Upper lobe of right lung (tissue), 1 donor: ENCODE measurements at places on chromosomes 4 and X.
A peak's percentile ranks its signal among the peaks of the same experiment; 100 is the strongest.

DNA sequence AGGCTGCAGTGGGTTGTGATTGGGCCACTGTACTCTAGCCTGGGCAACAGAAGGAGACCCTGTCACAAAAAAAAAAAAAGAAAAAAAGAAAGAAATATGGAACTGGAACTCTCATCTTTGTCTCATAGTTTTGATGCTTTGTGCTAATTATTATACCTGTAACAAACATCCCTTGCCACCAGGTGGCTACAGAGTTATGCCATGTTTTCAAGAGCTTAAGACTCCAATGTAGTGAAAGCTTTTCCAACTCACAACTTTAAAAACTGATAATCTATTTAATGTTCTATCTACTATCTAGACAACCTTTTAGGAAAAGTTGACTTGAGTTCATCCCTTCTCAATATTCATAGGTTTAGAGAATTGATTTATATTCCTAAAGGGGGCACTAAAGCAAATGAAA lies 42.4 kb downstream of the HTR2C start:
- no peak for DNase-seq

DNA sequence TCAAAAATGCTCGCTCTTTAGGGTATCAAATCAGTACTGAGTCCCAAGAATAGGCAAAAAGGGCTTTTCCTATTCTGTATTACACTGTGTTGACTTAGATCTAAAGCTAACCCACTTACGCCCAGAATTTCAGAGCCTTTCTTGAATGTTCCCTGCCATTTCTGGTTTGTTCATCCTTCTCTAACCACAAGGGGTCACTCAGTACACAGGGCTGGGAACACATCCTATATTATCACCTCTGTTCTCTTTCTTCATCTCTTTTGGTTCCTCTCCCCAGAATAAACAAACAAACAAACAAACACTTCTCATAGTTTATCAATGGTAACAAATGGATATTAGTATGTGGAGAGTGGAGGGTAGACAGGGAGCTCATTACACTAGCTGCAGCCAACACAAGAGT lies 25.5 kb upstream of the MORC4 start:
- DNase-seq, result no peak

DNA sequence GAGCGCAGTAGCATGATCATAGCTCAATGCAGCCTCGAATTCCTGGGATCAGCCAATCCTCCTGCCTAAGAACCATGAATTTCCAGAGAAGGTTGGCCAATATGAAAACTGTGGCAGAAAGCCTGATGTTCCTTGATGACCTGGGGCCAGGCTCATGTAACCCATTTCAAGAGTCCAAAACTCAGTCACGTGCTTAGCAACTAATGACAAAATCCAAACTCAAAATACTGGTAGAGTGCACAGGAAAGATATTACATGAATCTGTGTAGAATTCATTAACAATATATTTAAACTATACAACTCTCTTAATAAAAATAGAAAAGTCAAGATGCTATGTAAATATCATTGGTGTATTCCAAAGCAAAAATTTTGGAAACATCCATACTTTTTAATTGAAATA lies 265.7 kb upstream of the NDST3 start:
- no peak for DNase-seq

GRCh38 chrX:147901461-147902126 lies 10.1 kb upstream of the FMR1 start:
- DNase-seq, result no peak

- DNase-seq, result no peak
Measured at GRCh38 chrX:36650622-36651021, 357.5 kb upstream of the FAM47C start.

GRCh38 chr4:184632842-184633241 lies 16.4 kb downstream of the CASP3 start:
- DNase-seq, result no peak

- no peak for DNase-seq
Measured at GRCh38 chr4:119648398-119648797, 19.8 kb upstream of the PDE5A start.

DNA sequence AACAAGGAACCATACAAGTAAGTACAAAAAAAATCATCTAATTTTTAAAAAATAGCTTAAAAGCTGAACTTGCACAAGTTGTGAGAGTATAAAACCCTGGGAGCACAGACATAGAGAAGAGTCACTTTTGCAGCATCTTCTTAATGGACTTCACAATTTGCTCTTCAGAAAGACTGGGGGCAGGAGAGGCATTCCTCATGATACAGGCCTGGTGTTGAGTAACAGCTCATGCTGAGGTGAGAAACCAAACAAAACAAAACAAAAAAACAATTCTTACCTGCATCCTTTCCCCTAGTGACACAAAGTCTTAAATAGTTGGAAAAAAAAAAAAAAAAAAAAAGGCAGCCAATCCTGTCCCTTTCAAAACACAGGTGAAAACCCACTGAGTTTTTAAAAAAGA lies 562.8 kb downstream of the FSTL5 start:
- DNase-seq, result no peak

DNA sequence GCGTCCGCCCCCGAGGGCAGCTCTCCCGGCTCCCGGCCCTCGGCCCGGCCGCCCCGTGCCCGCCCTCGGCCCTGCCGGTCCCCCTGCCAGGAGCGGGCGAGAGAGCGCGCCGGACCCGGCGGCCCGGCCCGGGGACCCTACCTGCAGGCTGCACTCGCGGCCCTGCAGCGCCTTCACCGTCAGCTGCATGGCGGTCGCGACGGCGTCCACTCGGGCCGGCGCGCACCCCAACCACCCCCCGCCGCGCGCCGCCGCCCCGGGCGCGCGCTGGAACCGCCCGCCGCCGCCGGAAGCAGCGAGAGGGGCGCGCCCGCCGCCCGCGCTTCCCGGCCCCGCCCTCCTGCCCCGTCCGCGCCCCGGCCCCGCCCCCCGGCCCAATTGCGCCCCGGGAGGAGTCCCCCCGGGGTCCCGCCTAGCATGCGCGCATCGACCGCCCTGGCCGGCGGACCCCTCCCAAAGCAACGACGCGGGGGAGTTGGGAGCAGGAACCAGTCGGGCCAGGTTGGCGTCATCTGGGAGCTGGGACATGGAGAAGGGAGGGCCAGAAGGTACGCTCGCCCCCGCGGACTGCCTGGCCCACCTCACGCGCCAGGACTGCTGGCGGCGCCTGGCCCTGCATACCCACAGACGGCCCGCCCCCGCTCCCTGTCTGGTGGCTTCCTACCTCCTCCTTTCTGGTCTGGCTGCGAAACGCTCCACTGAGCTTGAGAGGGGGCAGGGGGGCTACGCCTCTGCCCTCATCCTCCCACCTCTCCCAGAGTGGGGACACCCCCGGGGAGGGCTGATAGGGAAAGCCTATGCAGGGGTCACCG lies at the start of gene UBL4A:
Gene UBL4A, minus strand, starts transcription at position 220 of the 812 bp plus-strand sequence. Its CDS starts 31 bp downstream, at position 189.
- DNase-seq, result peak; percentile 89
